ENCODE measurements at places on chromosomes 13 and 19.

DNA sequence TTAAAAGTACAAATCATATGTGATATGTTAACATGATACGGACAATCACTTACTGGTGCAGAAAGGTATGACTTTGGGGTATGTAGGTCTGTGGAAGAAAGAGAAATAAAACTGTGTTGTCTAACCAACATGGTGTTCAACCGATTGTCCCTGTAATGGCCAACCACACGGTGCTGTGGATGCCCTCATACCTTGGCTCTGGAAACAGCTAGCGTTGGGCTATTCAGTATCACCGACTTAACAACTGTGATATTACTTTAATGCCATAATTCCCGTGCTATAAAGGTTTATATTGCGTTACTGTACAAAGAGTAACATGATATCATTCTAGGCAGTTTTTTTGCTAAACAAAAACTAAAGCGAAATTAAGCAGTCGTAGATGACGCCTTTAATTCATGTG lies 448.3 kb downstream of the EFNB2 start:
- DNase-seq = no peak

GRCh38 chr13:29099781-29100406 lies 279.8 kb downstream of the MTUS2 start:
- no peak for DNase-seq

DNA sequence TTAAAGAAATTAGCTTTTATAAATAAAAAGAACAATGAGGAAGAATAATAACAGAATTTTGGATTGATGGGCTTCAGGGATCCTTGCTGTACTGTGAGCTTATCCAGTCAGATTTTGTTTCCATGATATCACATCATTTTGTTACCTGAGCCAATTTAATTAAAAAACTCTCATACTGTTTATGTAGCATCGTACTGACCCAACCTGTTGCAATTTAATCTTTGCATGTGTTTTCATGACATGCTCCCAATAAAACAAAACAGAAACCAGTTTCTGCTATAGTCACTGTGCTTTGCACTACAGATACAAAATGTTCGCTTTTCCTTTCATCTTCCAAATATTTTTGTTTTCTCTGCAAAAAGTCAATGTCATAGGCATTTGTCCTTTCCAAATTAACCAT lies 109.7 kb upstream of the RNF113B start:
- DNase-seq = no peak

DNA sequence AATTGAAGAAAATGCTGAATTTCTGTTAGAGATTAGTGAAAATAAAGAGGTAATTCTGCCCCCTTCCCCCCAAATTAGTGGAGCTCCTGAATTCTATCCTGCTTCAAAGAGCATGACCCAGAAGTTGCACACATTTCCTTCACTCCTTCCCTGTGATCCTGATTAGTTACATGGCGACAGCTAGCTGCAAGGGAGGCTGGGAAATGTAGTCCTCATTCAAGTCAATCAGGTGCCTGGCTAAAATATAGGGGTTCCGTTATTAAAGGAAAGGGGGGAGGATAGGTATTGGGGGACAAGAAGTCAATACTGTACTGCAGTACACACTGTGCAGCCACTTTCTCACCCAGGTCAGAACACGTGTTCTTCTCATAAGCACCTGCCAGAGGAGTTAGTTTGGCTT lies 65.8 kb downstream of the SIPA1L3 start:
- DNase-seq = no peak

DNA sequence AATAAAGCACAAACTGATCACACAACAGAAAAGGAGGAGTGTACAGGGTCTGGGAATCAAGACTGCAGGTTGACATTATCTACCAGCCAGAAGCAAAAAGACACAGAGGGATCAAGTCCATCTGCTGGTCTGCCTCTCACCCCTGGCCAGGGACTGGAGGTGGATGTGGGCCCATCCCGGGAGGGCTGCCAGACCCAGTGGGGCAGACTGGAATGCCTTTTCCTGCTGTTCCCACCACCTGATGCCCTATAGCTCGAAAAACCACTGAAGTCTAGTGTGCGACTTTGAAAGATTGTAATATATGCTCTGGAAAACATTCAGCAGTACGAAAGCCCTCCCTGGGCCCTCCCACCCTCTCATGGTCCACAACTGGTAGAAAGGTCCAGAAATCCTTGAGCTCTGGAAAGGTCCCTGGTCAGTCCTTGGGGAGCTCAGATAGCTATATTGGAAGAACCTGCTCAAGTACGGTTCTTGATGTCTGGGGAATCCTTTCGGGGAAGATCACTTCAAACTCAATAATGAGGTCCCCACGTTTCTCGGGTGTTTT lies 2.6 kb downstream of the DNAJB1 start:
- DNase-seq = no peak

DNA sequence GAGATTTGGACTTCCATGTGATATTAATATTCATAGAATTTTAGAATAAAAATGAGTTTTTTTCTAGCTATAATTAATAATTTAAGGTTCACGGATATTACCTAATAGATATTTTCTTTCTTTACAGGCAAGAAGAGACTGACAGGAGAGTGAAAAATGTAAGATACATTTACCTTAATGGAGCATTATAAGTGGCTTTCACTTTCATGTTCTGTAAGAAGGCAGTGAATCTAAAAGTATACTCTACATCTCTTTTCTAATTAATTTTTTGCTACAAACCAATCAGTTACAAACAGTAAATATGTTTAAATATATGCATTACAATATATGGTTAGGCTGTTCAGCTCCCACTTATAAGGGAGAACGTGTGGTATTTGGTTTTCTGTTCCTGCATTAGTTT lies 159.1 kb downstream of the LMO7 start:
- no peak for DNase-seq

GRCh38 chr13:110882972-110883371 lies 31.9 kb downstream of the ANKRD10 start:
- no peak for DNase-seq

DNA sequence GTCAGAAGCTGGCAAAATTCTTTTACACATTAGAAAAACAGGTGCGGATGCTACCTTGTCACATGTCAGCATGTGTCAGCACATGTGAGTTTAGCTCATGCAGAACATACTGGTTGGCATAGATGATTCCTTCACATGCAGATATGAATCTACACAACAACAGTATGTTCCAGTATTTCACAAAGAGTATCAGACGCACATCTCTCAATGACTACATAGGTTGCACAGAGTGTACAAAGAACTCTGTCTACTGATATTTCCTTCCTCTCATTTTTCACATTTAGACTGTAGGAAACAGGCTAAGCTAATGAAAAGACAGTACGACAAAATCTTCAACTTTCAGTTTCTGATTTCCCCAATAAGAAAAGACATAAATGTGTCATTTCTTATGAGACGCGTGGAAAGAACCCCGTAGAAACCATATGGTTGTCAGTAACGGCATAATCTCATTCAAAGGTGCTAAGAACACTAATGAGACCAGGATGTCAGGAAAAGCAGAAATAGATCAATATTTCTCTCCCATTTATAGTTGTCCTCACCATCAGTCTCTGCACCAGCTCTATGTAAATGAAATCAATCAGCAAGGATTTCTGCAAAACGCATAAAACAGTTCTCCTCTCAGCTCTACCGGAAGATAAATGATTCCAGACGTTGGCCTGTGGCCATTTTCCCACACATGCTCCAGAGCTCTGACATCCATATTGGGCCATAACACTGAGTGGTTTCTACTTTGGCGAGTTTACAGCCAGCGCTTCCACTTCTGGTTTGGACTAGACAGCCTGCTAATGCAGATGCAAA lies 81.2 kb downstream of the STARD13 start:
- peak; percentile 95 for DNase-seq

- DNase-seq = no peak
These were observed 403.3 kb downstream of the COG6 start for GRCh38 chr13:40058757-40059236.

DNA sequence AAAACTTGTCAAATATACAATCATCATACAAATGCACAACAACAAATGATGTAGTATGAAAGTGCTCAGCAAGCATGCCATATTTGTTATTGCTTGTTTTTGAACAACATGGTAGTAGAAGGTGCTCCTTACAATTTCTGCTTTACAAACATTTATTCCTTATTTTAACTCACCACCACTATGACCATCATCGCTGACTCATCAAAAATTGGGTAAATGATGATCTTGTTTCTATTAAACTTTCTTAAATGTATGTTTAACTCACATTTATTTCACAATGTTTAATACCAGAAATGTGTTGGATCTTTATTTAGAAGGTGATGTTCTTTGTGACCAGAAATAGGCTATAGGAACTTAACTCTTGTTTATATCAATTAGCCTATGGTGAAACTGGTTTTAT lies 45.5 kb downstream of the KCNRG start:
- no peak for DNase-seq

DNA sequence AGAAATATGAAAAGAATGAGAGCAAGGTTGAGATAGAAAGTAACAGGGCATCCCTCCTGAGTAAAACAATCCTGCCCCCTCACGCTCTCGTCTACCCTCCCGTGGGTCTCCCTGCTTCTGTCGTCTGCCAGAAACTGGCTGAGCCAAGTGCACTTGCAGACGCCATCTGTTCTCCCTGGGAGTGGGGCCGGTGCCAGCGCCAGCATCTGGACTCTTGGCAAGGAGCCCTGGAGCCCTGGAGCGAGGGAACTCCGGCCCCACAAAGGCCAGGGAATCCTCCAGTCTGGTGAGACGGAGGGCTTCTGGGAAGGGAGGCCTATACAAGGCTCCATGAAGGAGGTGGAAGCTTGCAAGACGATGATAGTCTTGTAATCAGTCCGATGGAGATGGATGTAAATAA lies 2.3 kb upstream of the TMEM91 start:
- DNase-seq = peak; percentile 88

DNA sequence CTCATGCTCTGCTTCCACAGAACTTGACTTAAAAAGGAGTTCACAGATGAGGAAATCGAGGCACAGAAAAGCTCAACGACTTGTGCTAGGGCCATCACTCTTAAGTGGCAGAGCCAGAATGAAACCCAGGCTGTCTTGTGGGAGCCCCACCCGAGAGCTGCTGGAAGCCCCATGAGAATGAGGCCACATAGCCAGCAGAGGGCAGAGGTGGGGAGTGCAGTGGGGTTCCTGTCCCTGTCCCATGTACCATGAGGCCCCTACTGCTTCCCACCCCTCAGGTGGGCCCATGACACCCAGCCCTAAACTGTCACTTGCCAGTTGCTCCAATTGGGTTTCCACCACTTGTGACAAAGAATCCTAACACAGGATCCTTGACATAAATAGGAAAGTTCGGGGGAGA lies 175.9 kb downstream of the IRS2 start:
- peak; percentile 44 for DNase-seq

DNA sequence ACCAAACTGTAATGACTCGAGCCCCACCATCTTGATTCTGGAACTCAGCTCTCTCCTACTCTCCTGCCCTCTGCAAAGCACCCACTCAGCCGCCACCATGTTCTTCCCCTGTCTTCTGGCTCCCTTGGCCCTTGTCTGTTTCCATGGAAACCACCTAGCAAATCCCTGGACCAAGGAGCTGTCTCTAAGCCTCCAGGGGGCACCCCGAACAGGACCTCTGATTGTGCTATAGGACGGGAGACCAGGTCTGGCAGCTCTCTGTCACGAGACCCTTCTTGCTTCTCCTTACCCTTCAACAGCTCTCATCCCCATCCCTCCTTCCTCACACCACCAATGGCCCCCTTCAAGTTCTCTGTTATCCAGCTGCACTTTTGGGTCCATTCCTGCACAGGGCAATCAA lies 277.7 kb upstream of the ZNF507 start:
- no peak for DNase-seq

DNA sequence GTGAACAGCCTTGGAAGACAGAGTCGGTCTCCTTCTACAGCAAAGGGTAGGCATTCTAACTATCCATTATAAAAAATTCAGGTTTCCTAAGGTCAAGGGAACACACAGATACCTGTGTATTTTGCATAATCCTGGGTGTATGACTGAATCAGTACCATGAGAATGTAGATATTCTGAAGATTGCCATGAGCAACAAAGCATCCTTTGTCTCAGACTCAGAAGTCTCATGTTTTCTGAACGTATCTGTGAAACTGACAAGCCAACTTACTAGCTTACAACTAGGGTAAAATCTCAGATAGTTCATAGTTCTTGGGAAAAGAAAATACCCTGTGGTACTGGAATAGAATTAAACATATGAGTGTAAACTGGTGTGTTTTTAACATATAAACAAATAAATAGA lies 6.5 kb downstream of the ZNF566 start:
- no peak for DNase-seq

GRCh38 chr13:102035969-102036368 lies 365.9 kb downstream of the FGF14 start:
- DNase-seq = peak; percentile 11

- DNase-seq = no peak
These were observed 533.8 kb downstream of the OLFM4 start for GRCh38 chr13:53562419-53562818.

DNA sequence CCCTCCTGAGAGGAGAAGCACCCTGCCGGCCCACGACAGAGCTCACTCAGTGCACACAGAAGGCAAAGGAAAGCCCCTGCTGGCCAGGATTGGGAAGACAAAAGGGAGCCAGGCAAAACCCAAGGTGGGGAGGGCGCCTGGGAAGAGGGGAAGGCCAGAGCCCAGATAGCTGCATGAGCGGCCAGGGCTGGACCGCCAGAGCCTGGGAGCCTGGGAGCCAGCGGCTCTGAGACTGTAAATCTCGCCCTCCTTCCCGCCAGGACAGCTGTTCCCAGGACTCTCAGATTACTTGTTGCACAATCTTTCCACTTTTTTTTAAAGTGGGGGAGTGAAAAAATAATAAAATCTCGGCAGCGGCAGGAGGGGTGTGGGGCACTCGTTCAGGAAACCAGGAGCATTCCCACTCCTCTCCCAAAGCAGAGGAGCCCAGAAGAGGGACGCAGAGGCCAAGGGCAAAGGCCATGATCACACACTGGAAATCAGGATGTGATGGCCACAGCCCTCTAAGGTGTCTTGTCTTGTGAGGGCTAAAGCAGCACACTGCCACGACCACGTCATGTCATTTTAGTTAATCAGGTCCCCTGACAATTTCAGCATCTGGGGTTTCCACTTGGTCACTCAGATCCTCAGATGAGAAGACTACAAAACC lies 19.6 kb upstream of the EPHX3 start:
- peak; percentile 33 for DNase-seq

DNA sequence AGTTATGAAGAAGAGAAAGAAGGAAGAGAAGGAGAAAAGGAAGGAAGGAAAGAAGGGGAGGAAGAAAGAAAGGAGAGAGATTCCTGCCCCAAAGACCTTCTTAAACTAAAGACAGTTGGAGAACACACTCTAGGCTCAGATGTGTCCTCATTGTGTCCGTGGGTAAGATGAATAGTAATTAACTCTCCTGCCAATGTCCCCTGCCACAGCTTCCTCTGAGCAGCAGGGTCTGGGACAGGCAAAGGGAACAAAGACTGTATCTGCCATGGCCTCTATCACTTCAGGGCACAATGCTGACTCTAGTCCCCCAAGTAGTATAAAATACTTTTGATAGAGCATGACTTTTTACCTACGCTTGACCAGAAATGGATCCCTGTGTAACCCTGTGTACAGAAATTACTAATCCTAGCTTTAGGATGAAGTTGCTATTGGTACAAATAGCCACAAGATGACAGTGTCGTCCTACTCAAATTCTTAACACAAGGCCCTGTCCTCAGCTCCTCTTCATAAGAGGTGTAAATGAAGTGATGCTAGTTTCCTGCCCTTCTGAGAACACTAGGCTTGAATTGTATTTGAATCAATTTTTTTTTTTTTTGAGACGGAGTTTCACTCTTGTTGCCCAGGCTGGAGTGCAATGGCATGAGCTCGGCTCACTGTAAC lies 186.2 kb upstream of the GPR12 start:
- DNase-seq = peak; percentile 83

All from stomach (tissue), 19 donors.